ENCODE measurements at places on chromosomes 2 and 18.
A peak's percentile ranks its signal among the peaks of the same experiment; 100 is the strongest.

- DNase-seq: no peak
Observed at GRCh38 chr18:2466978-2467377, 104.3 kb downstream of the METTL4 start.

- DNase-seq: no peak
Observed at GRCh38 chr2:152529420-152530115, 187.7 kb downstream of the PRPF40A start.

- no peak for DNase-seq
Observed at GRCh38 chr2:81589406-81589805, 1284.9 kb upstream of the LRRTM1 start.

GRCh38 chr2:101900375-101900774 is 91.4 kb upstream of the IL1R2 start:
- peak; percentile 56 for DNase-seq

GRCh38 chr2:63882395-63883105 is 40.9 kb downstream of the UGP2 start:
- no peak for DNase-seq

DNA sequence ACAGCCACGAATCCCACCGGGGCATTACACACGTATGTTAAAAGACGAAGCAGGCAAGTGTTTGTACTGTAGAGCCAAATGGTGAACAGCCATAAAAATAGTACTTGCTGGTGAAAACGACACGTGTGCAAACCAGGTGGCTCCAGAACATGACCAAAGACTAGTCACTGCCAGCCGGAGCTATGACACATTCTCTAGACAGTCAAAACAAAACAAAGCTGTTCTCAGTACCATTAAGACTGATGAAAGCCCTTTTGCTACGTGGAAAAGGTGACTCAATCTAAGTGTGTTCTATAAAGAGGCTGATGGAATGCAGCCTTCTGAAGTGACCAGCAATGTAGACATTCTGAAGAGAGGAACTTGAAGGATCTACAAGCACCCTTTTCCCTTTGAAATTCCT is 367.7 kb upstream of the NETO1 start:
- no peak for DNase-seq

- no peak for DNase-seq
Observed at GRCh38 chr2:102494570-102494969, 21.5 kb downstream of the SLC9A4 start.
